CD4-positive, alpha-beta T cell treated with Interleukin-6 for 4 hours (primary cell): ENCODE measurements at places on chromosomes 13 and 19.

DNA sequence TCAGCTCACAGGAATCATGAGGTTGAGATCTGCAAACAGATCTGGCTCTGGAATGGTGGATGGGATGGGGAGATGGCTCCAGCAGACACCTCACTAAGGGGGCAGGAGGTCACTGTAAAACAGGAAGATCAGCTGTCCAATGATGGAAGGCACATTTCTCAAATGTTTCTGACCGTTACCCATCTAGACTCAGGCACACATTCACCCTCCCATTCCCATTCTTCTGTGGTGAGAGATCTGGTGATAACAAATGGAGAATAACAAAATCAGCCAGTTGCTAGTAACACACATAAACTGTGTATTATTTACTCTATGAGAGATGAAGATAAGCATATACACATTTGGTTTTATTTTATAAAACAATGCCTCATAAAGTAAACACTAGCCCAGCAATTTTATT is 235.9 kb downstream of the TSHZ3 start:
- DNase-seq = no peak

DNA sequence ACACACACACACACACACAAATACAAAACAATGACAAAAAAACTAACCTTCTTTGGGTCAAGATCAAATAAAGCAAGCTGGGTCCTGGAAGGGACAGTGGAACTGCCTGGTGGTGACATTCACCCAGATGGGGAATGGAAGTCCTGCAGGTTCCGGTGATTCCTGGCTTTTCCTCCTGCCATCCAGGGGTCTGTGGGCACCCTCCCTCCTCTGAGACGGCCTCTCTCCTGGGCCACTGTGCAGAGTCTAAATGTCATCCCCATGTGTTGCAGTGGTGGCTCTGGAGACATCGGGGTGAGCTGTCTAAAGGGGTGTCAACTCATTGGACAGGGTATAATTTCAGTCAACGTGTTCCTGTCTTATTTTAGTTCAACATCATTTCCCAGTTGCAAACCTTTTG is 248.2 kb downstream of the ZNF536 start:
- no peak for DNase-seq

DNA sequence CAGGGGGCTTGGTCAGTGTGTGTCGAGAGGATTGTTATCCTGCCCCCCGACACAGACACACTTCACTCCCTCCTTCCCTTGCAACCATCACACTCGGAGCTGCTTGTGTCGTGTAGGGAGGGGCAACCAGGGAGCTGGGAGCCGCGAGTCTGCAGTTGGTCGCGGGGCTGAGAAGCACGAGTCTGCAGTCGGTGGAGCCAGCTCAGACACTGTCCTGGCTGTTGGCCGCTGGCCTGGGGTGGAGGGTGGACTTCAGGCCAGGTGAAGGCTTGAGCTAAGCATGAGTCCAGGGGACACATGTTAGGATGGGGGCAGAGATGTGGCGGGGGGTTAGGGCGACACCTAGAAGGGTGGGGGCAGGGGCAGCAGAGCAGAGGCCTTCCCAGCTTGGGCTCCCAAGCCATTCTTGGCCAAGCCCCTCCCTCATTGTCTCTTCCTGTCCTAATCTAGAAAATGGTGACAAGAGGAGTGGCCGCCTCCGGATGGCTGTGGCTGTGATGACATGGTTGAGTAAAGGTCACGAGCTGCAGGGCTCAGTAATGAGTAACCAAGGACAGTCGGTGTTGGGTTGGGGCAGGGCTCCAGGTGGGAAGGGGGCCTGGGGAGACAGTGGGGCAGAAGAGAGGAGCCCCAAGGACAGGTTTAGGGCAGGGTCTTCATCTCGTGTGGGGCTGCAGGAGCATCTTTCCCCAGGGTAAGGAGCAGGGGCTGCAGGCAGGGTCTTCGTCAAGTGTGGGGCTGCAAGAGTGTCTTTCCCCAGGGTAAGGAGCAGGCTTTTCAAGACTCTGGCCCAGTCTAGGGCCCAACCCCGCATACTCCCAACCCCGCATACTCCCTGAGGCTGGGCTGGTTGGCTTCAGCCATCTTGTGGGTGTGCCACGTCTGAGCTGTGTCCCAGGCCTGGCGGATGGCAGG is 8.6 kb downstream of the PPP5C start:
- no peak for DNase-seq

GRCh38 chr19:51799034-51799773 is 4.2 kb downstream of the FPR3 start:
- no peak for DNase-seq

- no peak for DNase-seq
Measured at GRCh38 chr19:7216373-7216902, 77.8 kb downstream of the INSR start.

- no peak for DNase-seq
Measured at GRCh38 chr13:71515744-71516038, 351.3 kb downstream of the DACH1 start.

DNA sequence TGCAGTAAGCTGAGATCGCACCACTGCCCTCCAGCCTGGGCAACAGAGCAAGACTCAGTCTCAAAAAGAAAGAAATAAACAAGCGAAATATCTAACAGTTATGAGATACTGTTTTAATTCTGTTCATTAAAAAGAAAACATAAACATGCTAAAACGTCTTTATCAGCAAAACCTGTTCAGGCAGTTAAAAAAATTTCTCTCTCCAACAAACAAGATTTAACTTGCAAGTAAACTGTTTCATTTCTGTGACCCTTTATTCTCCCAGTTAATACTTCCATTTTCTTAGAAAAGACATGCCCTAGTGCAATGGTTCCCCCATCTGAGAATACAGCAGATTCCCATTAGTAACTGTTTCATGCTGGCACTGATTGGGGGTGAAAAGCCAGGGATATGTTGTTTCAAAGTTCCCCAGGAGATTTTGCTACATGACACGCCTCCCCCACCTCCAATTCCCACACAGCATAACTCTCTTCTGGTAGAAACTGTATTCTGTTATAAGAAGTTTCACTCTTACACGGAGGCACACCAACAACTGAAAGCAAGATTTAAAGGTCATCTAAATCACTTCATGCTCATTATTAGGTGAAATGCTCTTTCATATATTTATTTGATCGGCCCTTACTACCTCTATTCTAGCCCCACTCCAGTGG is 24.4 kb downstream of the ELF1 start:
- DNase-seq = no peak

DNA sequence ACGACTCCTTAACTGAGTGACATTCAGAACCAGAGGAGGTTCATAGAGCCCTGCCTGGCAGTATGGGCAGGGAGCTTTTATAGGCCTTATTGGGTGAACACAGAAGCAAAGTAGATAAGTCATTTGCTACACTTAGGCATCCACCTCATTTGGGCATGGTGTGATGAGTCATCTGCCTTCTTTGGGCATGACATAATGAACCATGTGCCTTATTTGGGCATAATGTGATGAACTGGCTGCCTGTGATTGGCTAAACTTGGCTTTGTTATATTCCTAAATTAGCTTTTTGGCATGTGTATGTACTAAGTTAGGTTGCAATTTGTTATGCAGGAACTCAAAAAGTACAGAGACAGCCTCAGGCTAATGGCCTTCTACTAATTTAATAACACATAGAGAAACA is 2210.2 kb upstream of the PCDH20 start:
- DNase-seq = no peak

GRCh38 chr13:59746291-59746962 is 417.3 kb downstream of the DIAPH3 start:
- DNase-seq = no peak

DNA sequence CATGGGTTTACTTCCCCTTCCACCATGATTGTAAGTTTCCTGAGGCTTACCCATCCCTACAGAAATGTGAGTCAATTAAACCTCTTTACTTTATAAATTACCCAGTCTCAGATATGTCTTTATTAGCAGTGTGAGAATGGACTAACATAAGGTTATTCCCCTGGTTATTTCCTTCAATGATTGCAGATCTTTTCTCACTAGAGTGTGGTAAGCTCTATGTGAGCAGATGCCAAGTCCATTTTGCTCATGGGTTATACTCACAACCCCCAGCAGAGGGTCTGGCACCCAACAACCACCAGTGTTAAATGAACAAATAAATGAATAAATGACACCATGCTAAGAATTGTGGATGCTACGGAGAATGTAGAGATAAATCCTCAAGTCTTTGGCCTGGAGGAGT is 472.8 kb downstream of the LIG4 start:
- no peak for DNase-seq

- DNase-seq = no peak
Measured at GRCh38 chr13:75825594-75825993, 189.5 kb downstream of the LMO7 start.

DNA sequence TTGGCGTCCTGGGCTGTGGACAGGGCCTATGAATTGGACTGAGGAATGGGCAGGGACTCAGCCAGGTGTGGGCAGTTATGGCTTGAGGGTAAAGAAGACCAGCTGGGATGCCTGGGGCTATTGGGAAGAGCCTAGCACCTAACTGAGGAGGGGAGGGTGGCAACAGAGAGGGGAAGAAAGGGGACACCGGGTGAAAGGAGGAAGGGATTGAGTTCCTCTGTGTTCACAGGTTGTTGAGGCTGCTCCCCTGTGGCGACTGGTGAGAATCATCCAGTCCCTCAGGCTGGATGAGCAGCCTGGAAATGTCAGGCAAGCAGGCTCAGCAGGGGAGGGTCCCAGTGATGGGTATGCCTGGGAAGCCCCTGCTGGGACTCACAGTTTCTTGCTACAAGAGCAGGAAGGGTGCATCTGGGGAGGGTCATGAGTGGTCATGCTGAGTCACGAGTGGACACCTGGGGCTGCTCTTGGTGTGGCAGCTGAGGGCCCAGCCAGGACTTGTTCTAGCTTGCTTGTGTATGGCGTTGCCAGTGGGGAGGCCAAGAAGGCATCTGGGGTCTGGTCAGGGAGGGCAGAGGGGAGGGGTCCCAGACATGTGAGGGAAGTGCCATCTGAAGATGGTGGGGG is 1.4 kb downstream of the ZNF324 start:
- no peak for DNase-seq

DNA sequence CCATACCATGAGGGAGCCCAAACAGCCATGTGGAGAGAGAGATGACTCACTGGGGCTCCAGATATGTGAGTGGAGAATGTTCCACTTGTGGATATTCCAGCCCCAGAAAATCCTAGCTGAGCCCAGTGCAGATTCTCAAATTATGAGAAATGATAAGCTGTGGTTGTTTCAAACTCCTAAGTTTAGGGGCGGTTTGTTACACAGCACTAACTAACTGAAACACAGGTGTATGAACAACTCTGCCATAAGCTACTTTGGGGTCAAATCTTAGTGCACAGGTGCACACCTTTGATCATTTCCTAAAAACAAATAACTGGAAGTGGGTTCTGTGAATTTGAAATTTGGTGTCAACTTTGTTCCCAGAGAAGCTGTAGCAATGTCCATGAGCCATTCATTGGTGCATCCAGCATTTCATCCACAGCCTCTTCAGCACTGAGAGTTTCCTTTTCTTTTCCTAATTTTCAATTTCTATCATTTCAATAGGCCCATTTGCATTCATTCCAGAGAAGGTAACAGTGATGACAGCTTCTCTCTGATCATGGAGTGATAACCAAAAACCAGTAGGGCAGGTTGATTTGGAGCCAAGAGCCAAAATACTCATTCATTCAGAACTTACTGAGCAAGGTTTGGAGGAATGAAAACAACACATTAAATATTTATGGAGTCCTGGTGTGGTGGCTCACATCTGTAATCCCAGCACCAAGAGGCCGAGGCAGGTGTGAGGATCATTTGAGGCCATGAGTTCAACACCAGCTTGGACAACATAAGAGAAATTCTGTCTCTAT is 8.8 kb upstream of the CLPP start:
- DNase-seq = no peak

- no peak for DNase-seq
Measured at GRCh38 chr19:30162718-30163117, 209.5 kb upstream of the ZNF536 start.

DNA sequence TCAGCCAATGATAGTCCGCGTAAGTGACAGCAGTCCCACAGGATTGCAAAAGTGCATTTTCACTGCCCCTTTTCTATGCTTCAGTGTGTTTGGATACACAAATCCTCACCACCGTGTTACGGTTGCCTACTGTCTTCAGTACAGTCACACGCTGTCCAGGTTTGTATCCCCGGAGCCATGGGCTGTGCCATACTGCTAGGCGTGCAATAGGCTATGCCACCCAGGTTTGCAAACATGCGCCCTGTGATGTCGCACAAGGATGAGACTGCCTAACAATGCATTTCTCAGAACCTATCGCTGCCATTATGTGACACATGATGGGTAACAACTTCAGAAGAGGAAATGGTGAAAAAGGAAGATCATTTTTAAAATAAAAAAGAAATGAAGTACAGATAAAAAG is 16.8 kb upstream of the ADPRHL1 start:
- DNase-seq = no peak

DNA sequence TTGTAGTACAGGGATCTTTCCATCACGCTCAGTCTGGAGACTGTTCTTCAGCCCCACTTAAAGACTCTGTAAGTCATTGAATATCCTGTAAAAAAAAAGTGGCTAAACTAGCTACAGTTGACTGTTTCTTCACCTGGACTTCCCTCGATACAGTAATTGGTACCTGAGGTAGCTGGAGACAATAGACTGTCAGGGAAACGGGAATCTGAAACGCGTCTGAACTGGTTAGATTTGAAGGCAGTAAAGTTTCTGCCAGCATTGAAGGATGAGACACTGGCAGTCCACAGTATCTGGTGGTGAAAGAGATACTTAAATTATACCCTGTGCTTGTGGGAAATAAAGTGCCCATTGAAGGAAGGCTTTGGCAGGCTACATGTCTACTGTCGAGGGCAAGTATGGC is 550.5 kb downstream of the IRS2 start:
- DNase-seq = no peak

DNA sequence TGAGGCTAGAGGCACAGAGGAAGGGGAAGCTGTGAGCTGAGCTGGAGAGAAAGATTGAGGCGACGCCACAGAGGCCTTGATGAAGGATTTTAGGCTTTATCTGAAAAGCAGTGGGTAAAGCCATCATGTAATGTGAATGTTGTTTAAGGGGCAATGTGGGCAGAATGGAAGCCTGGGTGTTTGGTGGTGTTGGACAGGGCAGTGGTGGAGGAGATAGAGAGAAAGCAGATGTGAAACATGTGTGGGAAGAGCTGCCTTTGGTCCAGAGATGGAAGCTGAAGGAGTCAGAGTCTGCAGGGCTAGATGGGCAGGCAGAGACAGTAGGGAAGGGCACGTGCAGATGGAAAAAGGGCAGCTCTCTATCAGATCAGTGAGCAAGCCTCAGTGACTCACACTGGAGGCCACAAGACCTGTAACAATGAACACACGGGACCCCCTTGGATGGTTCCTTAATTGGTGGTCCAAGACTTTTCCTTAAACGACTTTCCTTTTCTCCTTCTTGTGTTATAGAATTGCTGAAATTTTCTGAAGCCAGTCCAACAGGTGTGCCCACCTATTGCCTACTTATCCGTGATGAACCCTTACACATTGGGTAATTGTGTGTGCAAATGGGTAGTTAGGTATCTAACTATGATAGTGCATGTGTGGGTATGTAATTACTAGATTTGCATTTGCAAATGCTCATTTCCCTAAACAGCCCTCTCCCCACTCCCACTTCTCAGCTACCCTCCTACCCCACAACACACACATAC is 21.7 kb downstream of the ZNF536 start:
- DNase-seq = no peak

GRCh38 chr13:97376981-97377380 is 57.0 kb upstream of the RAP2A start:
- no peak for DNase-seq
